ENCODE measurements at places on chromosomes 1 and 21.

- DNase-seq = no peak
Observed at GRCh38 chr1:96683931-96684330, 37.7 kb upstream of the PTBP2 start.

GRCh38 chr1:29415156-29415830 is 179.0 kb downstream of the PTPRU start:
- no peak for DNase-seq

DNA sequence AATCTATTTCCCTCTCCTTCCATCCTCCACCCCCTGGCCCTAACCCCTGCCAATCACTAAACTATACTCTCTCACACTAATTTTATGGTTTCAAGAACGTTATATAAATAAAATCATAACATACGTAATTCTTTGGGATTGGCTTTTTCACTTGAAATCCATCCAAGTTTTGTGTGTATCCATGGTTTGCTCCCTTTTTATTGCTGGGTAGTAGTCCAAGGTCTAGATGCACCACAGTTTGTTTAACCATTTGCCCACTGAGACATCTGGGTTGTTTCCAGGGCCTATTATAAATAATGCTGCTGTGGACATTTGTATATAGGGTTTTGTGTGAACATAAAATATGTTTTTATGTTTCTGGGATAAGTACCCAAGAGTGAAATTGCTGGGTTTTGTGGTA is 61.4 kb downstream of the TEX35 start:
- DNase-seq = no peak

GRCh38 chr1:210800756-210801155 is 333.2 kb downstream of the KCNH1 start:
- DNase-seq = no peak

- DNase-seq = no peak
Observed at GRCh38 chr1:80003250-80003649, 996.7 kb upstream of the ADGRL4 start.

All from left hindlimb (tissue), 1 donor.